ENCODE measurements at places on chromosomes 11 and 22. TPM values are rescaled to one million over a fixed set of nuclear protein-coding genes. Genes with fewer than 3 reads are reported as not detected.

PGR gene
- not detected for total RNA-seq

RAC2 gene
- 0.20 TPM for total RNA-seq

AAMDC gene
- total RNA-seq: 26.1 TPM

LARGE2 gene
- 2.3 TPM for total RNA-seq

LDLRAD3 gene
- 25.8 TPM for total RNA-seq

PRRG4 gene
- 2.3 TPM for total RNA-seq

CSF2RB gene
- not detected for total RNA-seq

TYMP gene
- 15.2 TPM for total RNA-seq

TSKU gene
- 158 TPM for total RNA-seq

SLC15A3 gene
- total RNA-seq: not detected

C11orf52 gene
- 0.33 TPM for total RNA-seq

STK33 gene
- total RNA-seq: 4.2 TPM

PIH1D2 gene
- total RNA-seq: 1.1 TPM

OTOG gene
- total RNA-seq: not detected

CASTOR1 gene
- total RNA-seq: 5.5 TPM

NLRP14 gene
- total RNA-seq: not detected

SLC43A1 gene
- 2.7 TPM for total RNA-seq

VSIG10L2 gene
- not detected for total RNA-seq

DCHS1 gene
- total RNA-seq: 0.15 TPM

NPTXR gene
- 9.3 TPM for total RNA-seq

VSIG2 gene
- not detected for total RNA-seq

APOL4 gene
- 0.14 TPM for total RNA-seq

GPR83 gene
- total RNA-seq: 0.08 TPM

PRG2 gene
- not detected for total RNA-seq

FXYD2 gene
- 17.3 TPM for total RNA-seq

ANO5 gene
- total RNA-seq: 1.9 TPM

OR52K2 gene
- not detected for total RNA-seq

SHANK3 gene
- 4.2 TPM for total RNA-seq

DNAJB7 gene
- total RNA-seq: not detected

ANAPC15 gene
- total RNA-seq: 79.5 TPM

SLC17A6 gene
- total RNA-seq: not detected

SPON1 gene
- total RNA-seq: not detected

HEPHL1 gene
- not detected for total RNA-seq

GGA1 gene
- 20.9 TPM for total RNA-seq

KDM4E gene
- total RNA-seq: not detected

ANGPTL5 gene
- total RNA-seq: 0.16 TPM

INS gene
- total RNA-seq: not detected

NCAPH2 gene
- total RNA-seq: 34.8 TPM

LMO1 gene
- total RNA-seq: 2.4 TPM

PRR33 gene
- total RNA-seq: not detected

ANKK1 gene
- not detected for total RNA-seq

C11orf42 gene
- total RNA-seq: not detected

PNPLA5 gene
- total RNA-seq: not detected
